ENCODE measurements at places on chromosomes 11 and 22.
A peak's percentile ranks its signal among the peaks of the same experiment; 100 is the strongest.

- DNase-seq: no peak
Observed at GRCh38 chr11:104259121-104259610, 95.2 kb upstream of the PDGFD start.

DNA sequence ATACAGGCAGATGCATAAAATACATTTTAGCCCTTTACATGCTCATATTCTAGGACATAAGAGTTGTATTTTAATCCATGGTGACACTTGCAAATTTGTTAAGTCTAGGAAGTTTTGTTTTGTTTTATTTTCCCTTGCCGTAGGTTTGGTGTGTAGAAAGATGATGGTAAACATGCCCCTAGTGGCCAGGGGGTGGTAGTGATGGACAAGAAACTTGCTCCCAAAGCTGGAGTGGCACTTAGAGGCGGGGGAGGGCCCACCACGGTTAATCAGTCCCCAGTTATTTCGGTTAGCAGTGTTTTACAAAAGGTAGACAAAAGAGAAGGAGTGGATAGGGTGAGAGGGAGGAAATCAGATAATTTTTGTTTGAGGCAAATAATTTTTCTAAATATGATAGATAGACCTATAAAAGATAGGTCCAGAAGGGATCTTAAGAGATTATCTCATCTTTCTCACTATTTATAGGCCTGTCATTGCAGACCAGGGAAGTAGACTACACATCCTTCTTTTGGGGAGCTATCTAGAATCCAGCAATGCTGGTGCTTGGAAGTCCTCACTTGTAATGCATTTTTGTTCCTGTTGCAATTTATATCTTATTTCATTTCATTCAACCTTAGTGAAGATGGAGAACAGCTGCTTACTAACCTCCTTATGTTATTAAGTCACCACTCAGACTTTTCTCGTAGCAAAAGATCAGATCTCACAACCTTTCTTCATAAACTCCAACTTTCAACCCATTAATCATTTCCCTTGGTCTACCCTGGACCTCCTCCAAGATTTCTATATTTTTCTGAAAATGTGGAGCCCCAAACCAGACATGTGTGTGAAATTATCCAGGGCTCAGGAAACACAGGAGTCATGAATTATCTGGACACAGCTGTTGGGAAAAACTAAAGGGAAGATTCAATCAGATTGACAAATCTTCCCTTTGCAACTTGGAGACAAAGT, 5.9 kb upstream of the BDNF start:
- no peak for DNase-seq

DNA sequence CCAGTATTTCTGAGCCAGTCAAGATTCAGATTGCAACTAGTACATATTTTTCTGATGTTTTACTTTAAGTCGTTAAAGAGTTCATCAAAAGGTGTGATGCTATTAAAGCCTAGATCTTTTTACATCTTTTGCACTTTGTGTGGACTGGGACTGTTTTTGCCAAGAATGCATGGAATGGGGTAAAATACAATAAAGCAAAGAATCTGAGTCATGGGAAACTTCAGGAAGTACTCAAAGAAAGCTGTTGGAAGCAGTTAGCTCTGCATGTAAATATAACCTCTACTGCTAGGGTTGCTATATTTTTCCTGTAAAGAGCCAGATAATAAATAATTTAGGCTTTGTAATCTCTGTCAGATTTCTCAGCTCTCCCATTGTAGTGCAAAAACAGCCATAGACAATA, 20.9 kb downstream of the ATXN10 start:
- no peak for DNase-seq

DNA sequence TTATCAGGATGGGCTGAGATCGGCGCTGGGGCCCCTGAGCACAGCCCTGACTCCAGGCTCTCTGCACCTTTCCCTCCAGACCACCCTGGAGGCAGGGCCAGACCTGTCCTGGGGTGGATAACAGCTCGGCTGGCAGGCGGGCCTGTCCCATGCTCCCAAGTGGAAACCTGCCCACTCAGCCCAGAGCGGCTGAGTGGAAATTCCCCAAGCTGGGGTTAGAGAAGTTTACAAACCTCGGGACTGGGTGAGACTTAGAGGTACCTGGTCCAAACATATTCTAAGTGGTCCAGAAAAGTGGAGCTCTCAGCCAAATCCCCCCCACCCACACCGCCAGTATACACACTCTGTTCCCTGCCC, 4.8 kb upstream of the FXYD2 start:
- DNase-seq: no peak

DNA sequence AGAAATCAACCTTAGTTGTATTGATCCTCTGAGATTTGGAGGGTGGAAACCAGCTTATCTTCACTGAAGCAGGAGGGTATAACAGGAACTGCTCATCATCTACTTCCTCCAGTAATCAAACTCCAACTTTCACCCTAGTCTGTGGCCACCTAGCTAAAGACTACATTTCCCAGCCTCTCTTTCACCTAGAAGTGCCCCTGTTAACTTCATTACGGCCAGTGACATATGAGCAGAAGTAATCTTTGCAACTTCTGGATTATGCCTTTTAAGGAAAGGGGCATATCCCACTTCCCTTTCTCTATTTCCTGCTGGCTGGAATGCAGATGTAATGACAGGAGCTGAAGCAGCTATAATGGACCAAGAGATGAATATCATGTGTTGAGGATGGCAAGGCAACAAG, 7.6 kb upstream of the VPS37C start:
- peak; percentile 4 for DNase-seq

- no peak for DNase-seq
Observed at GRCh38 chr11:110529043-110529442, 99.3 kb downstream of the FDX1 start.

DNA sequence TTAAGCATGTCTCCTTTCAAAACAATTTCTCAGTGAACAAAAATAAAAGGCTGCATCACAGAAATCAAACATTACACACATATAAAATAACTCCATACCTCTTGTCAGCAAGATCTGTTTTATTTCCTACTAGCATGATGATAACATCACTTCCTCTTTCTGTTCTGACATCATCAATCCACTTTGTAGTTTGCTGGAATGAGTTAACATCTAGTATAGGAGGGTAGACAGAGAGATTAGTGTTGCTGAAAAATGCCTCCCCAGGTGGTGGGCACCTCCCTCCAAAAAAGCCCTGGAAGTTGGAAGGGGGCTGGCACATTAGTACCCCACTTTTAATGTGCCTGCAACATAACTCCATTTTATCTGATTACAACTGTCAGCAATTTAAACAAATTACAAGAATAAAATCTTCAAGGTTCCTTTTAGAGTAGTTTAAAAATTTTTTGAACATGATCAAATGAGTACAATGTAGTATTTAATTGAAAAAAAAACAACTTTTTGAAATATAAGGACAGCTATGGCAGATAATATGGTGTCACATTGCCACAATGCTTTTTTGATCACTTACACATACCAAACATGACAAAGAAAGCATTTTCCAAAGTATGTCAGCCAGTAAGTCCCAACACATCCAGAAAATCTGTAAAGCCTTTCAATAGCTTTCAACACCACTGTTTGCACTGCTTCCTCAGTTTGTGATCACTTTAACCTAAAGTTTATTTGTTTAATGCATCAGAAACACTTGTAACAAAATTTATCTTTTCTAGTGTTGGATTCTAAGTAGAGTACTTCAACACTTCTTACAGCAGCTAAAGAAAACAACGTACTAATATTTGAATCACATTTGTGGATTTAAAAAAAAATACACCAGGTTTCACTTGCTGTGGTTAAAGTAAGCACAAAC, 44.5 kb downstream of the RAB6A start:
- no peak for DNase-seq

DNA sequence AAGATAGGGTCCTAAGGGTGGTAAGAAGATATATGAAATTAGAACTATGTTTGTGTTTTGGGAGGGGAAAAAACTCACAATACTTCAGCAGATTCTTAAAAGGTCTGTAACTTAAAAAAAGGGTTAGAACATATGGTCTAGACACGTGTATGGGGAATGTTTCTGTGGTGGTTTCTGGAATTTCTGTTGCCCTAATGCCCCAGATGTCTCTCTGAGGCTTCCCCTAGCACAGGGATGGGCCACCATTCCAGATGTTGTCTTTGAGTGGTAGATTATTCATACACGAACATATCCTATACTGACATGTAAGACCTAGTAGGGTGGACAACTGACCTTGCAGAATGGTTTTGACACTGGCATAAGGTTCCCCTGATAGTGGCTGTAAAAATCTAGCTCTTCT, 26.2 kb downstream of the EHF start:
- no peak for DNase-seq

DNA sequence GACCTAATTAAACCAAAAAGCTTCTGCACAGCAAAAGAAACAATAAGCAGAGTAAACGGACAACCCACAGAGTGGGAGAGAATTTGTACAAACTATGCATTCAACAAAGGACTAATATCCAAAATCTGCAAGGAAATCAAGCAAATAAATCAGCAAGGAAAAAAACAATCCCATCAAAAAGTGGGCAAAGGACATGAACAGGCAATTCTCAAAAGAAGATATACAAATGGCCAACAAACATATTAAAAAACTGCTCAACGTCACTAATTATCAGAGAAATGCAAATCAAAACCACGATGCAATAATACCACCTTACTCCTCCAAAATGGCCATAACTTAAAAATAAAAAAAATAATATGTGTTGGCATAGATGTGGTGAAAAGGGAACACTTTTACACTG, 5.2 kb downstream of the PLAAT5 start:
- DNase-seq: no peak

DNA sequence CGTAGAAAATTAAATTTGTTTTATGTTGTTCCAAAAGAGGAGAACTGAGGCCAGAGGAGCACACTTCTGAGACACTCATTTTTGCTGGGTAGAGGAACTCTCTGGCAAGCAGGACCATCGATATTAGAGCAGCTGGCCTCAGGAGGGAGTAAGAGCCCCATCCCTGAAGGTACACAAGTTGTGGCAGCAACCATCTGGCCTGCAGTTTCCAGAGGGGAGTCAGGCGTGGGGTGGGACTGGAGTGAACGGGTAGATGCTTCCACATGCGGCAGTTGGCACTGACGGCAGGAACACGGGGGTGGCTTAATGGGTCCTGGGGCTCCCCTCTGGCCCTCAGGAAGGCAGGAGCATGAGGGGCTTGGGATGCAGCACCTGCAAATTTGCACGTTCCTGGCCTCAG, 13.2 kb upstream of the SSTR3 start:
- no peak for DNase-seq

GRCh38 chr11:71248656-71249055, 3.7 kb downstream of the SHANK2 start:
- DNase-seq: no peak

DNA sequence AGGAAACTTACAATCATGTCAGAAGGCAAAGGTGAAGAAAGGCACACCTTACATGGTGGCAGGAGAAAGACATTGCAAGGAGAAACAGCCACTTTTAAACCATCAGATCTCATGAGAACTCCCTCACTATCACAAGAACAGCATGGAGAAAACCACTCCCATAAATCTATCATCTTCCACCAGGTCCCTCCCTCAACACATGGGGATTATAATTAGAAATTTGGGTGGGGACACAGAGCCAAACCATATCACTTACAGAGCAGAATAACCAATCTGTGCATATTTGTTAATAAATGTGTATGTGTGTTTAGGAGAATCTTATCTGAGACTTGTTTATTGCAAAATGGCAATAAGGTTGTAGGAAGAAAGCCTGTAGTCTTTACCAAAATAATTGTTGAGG, 205.2 kb upstream of the ANO3 start:
- DNase-seq: no peak

DNA sequence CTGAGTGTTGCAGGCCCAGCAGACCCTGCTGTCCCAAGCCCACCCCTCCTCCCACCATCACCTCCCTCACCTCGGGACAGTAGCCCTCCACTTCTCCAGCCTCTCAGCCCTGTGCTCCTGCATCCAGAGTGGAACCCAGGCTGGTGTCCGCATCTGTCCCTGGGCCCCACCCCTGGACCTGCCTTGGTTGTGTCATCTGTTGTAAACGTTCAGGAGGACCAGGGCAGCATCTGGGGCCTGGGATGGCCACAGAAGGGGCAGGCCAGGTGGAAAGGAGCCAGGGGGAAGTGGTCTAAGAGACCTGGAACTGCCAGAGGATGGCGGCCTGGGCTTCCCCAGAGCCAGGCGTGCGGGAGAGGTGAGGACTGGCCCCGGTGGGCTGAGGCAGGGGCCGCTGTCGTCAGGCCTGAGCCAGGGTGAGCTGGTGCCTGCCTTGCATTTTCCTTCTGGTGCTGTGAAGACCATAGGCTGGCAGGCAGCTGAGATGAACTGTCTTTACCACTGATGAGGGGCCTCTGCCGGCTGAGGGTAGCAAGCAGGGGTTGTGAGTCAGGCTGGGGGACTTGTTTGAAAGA, 26.1 kb upstream of the MGAT3 start:
- DNase-seq: no peak

DNA sequence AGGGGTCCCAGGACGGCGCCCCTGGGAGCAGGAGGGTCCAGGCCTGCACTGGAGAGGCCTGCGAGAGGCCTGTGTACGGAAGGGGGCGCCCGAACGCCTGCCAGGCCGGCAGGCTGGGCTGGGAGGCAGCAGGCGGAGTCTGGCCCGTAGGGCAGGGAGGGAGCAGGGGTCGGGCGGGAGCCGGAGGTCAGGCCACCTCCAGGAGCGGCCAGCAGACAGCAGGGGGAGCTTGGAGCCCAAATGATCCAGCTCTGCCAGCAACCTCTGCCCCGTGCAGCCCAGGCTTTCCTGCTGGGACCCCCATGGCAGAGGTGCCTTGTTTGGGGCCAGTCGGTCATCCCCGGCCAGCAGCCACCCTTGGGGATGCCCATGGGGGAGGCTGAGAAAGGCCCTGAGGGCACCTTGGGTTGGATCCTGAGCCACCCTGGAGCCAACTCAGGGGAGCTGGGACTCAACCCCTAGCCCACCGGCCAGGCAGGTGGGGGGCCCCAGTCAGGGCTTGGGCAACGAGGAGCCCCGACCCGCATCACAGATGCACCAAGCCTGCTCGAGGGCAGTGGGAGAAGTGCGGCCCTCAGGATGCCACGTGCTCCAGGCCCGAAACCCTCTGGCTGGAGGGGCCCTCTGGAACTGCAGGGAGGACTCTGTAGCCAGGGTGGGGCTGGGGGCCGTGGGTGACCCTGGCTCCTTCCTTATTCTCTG, 9.6 kb upstream of the SYT8 start:
- DNase-seq: no peak

DNA sequence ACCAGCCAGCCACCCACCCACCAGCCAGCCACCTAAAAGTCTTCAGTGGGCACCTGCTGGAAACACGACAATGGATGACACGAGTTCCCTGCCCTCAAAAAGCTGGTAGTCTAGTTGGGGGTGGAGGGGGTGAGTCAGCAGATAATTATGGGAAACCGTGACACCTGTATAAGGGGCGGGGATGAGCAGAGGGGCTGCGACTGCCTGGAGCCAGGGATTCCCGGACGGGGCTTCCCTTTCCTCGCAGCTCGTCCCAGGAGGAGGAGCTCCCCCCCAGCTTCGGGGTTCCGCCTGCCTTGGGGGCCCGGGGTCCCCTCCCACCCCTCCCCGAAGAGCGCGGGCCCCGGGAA, 2.3 kb upstream of the RTN4RL2 start:
- DNase-seq: no peak

DNA sequence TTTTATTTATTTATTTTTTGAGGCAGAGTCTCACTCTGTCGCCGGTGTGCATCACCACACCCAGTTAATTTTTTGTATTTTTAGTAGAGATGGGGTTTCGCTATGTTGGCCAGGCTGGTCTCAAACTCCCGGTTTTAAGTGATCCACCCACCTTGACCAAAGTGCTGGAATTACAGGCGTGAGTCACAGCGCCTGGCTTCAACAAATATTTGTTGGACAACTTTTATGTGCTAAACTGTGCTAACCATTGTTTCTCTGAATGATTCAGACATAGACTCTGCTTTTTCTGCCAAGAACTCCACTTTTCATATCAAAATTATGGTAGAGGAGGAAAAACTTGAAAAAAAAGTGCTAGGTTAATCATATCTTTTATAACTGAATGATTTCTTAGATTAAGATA, 36.3 kb downstream of the MMP7 start:
- DNase-seq: no peak
